ENCODE measurements at places on chromosomes 1 and 21. TPM values are rescaled to one million over a fixed set of nuclear protein-coding genes. Genes with fewer than 3 reads are reported as not detected.
A peak's percentile ranks its signal among the peaks of the same experiment; 100 is the strongest.

DNA sequence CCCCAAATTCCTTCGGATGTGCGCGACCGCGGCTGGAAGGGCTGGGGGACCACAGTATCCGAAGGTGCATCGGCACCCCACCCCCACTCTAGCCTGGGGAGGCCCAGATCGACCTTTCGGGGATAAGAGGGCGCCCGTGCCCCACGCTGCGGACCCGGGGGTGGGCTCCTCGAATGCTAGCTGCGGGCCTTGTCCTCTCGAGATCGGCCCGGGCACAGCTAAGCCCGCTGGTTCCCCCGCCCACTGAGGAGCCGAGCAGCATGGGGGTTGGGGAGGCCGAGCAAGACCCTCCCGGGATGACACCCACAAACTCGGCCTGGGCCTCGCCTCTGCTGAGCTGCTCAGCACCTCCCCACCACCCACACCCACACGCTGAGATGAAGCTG lies 653 bp upstream of the IFFO2 start:
- DNase-seq = no peak

GRCh38 chr1:3558036-3558726 lies 53.1 kb downstream of the MEGF6 start:
- no peak for DNase-seq

The MSH4 gene
- 0.50 TPM for total RNA-seq

The FCRL1 gene
- total RNA-seq = not detected

The DNAH14 gene
- 35.4 TPM for total RNA-seq

DNA sequence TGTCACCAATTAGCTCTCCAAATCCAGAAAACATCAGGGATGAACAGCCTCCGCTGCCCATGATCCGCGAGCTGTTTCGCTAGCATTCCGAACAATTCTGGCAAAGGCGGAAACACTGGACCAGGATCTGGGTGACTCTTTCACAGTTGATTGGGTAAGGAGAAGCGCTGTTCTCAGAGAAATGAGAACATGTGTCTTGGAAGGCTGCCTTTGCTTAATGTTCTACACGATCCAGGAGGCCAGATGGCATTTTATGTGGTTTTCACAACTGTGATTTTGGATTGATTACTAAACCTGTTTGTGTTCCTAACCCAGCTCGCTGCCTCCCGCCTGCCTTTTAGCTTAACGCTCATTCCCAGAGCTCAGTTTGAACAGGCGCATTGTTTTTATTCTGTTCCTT lies 144.0 kb downstream of the KIF26B start:
- DNase-seq = no peak

DNA sequence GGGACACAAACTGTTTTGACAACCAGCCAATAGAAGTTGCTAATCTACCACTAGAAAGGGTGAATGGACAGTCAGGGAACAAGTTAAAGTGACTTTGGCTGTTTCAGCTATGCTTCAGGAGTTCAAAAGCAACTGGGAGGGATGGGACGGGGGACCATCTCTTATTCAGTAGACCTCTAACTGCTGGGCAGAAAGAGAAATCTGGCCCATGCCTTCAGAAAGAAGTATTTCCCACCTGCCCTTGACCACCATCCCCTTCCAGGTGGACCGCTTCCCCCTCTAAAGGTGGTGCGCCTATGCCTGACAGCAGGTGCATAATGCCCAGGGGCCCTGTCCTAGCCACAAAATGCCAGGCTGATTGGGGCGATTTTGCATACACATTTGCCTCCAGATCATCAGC lies 5.2 kb downstream of the ITPKB start:
- DNase-seq = no peak

DNA sequence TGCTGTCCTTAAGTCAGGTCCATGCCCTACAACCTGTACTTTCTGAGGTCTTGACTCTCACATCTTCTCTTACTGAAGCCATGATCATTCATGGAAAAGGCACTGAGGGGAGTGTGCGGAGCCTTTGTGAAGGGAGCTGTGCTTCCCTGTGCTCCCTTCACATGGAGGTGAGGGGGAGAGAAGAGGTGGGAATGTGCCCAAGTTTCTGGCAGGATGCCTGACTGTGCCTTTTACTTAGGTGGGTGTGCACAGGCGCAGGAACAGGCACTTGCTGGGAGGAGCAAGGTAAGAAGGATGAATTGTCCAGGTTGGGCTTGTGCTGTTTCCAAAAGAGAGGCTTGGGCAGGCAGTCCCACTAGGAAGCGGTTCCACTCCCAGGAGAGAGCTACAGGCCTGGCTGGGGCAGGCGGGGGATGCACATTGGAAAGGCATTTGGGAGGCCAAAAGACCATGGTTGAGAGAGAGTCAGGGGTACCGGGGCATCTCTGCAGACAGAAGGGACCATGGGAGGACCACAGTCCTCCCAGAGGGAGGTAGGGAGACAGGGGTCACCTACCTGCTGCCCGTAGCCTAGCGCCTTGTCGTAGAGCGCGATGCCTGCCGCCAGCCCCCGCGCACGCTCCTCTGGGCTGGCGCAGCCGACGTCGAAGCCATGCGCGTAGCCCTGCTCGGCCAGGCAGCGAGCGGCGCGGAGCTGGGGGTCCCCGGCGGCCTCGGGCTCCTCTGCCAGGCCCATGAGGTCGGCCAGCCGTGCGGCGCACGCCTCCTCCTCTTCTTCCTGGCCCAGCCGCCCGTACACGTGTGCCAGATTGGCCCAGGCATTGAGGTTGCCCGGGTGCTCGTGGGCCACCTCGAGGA lies 853 bp downstream of the TTC22 start:
- peak; percentile 29 for DNase-seq

GRCh38 chr1:218473522-218473921 lies 128.4 kb downstream of the TGFB2 start:
- DNase-seq = no peak

- no peak for DNase-seq
These were observed 20.1 kb downstream of the GALNT2 start for GRCh38 chr1:230087028-230087716.

GRCh38 chr1:199612976-199613774 lies 414.3 kb upstream of the NR5A2 start:
- DNase-seq = peak; percentile 51

The OLFML2B gene
- not detected for total RNA-seq

The ADAMTS1 gene
- 0.26 TPM for total RNA-seq

DNA sequence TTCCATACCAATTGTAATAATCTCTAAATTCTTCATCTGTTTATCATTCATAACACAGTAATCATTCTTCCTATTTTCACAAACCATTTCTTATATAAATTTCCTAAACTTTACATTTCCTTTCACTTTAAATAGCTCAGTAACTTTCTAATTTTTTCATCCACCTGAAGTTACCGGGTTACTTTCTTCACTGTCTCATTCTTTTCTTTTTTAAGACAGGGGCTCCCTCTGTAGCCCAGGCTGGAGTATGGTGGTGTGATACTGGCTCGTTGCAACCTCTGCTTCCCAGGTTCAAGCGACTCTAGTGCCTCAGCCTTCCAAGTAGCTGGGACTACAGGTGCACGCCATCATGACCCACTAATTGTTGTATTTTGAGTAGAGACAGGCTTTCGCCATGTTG lies 41.3 kb downstream of the RERE start:
- DNase-seq = no peak

GRCh38 chr1:19811206-19811851 lies 3.8 kb downstream of the RNF186 start:
- DNase-seq = no peak

GRCh38 chr1:204647114-204647804 lies 38.3 kb downstream of the LRRN2 start:
- peak; percentile 71 for DNase-seq

The BACH1 gene
- 39.9 TPM for total RNA-seq

The LEFTY1 gene
- not detected for total RNA-seq

- DNase-seq = no peak
These were observed 11.6 kb downstream of the MYBPH start for GRCh38 chr1:203163891-203164635.

DNA sequence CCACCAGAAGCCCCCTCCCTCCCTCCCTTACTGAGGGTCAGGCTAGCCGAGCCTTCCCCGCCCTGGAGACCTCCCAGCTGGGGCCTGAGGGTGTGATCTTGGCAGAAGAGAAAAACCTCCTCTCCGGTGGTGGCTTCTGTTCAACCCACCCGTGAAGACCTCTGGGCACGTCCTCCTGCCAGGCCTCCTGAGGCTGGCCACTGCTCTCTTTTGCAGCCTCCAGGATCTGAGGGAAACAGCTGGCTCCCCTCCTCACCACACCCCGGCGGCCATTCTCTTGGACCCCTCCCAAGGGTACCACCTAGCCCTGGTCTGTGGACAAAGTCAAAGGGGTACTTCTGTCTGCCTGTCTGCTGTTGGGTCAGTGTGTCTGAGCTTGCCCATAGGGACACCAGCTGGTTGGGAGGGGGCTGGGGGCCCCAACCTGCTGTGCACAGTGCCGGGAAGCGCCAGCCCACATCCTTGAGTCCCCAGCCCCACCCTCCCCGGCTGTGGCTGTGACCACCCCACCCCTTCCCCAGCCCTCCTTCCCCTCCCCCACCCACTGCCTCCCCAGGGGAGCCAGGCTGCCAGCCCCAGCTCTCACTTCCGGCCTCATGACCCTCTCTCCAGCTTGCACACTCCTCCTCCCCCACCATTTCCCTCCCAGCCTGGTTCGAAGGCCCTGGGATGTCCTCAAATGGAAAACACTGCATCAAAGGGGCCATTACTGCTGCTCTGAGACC lies 48.1 kb downstream of the AHDC1 start:
- DNase-seq = no peak

DNA sequence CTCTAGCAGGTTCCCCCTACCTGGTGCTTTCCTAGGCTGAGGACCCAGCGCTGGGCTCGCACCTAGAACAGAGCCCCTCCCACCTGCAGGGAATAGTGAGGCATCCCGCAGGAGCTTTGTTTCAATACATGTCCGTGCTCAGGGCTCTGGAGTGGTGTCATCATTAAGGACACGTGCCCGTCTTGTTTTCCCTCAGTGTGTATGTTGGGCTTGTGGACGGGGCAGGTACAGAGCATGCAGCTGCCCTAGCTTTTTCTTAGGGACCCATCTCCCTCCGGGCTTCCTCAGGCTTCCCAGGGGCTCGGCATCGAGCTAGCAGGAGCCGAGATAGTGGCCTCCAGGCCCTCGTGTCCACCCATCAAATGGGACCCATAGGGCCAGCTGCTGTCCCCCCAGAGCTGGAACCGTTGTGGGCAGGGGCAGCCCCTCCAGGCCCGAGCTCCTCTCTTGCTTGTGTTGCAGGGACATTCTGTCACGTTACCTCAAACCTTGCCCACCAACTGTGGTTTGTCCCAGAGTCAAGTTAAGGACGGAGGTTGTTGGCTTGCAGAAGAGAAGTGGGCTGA lies 3.9 kb downstream of the TMEM201 start:
- no peak for DNase-seq

- no peak for DNase-seq
These were observed 74.4 kb downstream of the ACTL8 start for GRCh38 chr1:17829579-17829978.

The DSCAM gene
- total RNA-seq = not detected

- no peak for DNase-seq
These were observed 77.0 kb upstream of the KRTAP19-8 start for GRCh38 chr21:31115249-31115648.

DNA sequence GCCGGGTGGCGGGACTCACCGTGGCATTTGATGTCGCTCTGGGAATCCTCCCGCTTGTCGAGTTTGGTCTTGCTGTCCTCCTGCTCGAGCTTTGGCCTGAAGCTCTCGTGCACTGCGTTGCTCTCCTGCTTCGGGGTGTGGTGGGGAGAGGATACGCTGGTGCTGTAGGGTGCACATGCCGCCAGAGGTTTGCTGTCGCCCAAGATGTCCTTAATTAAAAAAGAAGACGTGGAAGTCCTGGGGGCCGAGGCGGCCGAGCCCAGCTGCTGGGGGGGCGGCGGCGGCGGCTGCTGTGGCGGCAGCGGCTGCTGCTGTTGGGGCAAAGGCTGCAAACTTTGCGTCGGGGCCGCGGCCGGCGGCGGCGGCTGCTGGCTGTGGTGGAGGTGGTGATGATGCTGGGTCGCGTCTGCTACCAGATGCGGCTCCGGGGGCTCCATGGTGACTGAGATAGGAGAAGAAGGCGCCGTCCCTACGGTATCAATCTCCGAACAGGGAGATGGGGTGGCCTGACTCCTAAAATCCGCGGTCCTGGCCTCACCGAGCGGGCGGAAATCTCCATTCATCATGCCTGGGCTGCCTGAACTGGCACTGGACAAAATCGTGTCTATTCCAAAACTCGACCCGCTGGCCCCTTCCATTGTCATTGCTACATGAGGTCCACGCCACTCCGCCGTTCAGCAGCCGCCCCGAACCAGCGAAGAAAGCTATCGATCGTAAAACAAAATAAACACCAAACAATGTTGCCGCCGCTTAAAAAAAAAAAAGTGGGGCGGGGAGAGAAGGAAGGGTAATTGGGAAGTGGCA lies at the start of gene BARHL2:
TSS of gene BARHL2 (minus strand) at position 751 of the 804 bp plus-strand sequence. CDS start at position 644, 107 bp downstream.
- DNase-seq = no peak

DNA sequence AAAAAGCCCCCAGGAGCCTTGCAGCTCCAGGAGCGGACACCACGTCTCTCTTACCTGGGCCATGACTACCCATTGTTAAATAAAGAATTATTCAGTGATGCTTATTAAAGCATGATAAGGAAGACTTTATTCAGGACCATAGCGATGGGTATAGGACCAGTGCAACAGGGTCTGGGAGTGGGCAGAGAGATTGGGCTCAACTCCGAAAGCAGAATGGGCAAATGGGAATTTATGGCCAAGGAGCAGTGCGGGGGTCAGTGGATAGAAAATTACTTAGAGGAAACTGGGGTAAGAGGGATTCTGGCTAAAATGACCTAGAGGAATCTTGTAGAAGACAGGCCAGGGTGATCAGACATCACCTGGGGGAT lies 580 bp upstream of the ATP5PO start:
- DNase-seq = no peak

DNA sequence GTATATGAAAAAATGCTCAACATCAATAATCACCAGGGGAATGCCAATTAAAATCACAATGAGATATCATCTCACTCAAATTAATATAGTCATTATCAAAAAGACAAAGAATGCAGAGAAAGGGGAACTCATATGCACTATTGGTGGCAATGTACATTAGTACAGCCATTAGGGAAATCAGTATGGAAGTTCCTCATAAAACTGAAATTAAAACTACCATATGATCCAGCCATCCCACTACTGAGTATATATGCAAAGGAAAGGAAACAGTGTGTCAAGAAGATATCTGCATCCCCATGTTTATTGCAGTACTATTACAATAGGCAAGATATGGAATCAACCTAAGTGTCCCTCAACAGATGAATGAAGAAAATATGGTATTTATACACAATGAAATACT lies 32.1 kb upstream of the TEKT2 start:
- no peak for DNase-seq

GRCh38 chr1:210692796-210693195 lies 364.1 kb downstream of the HHAT start:
- DNase-seq = no peak

DNA sequence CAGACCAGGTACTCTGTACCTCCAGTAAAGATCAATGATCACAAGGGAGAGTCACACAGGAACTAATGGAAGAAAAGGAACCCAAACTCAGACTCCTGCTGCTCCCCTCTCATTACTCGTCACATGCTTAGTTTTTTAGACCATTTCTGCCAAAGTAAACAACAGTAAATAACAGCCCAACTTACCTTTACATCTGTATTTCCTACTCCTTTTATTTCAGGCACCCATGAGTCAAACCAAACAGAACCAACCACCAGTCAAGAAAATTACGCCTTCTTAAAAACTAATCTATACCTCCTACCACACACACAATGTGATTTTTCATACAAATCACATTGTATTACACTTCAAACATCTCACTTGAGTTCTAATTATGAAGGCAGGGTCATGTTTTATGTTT lies 61.4 kb upstream of the HTR1D start:
- peak; percentile 45 for DNase-seq

Data from PC-9 (cell line).